ENCODE measurements at places on chromosomes 7 and 10.

- peak; percentile 73 for ATAC-seq
Observed at GRCh38 chr7:102152672-102153598, 133.7 kb upstream of the SH2B2 start.

- no peak for ATAC-seq
Observed at GRCh38 chr7:111853201-111853990, 291.1 kb upstream of the IMMP2L start.

DNA sequence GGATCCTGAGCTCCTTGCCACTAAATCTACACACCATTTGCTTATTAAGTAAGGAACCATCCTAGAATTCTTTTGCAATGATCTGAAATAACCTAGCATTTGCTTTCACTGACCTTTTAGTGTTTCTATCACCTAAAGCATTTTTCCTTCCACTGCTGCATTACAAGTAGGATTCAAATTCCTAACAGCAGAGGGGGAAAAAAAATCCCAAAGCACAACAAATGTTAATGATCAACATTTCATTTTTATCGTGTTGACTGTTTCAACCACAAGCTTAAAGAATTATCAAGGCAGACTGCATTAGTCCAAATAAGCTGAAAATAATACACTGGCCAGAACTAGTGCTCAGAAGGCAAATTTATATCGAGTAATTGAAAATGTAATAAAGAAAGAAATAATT is 174.7 kb upstream of the TCF7L2 start:
- ATAC-seq = no peak

GRCh38 chr7:103718482-103719061 is 270.9 kb downstream of the RELN start:
- ATAC-seq = no peak

DNA sequence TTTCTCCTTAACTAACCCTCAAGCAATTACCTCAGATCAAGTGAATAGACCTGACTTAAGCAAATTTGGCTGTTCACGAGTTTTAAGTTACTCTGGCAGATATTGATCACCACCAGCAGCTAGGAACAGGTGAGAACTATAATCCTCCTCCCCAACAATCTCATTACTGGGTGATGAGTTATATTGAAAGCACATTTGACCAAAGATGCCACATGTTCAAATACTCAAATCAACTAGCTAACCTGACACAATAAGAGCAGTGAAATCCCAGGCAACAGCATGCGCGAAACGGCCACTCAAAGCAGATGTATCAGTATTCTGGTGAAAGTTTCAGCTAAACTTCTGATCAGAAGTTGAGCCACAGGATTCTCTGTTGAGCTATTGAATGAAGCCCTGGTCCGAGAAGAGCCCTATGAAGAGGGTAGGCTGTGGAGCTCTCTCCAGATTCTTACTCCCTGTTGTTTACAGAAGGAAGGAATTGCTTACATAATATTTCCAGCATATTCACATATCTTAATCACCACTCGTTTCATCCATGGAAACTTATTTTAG is 52.6 kb downstream of the CAV1 start:
- ATAC-seq = no peak

DNA sequence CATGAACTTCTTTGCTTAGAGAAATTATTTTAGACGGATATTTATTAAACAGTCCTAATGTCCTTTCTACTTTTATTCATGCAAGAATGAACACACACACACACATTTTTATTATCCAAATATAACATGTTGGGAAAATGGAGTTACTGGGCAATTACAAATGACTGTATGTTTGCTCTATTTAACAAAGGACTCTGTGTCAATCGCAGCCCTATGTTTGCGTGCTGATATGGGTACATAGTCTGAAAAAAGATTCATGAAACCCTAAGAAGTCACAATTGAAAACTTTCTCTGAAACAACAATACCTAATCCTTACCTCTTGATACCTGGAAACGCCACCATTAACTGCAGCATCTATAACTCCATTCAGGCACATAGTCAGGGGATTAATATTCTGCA is 184.7 kb upstream of the IMMP2L start:
- no peak for ATAC-seq

- ATAC-seq = no peak
Observed at GRCh38 chr7:101596898-101597297, 32.2 kb downstream of the MYL10 start.

GRCh38 chr7:155526225-155526624 is 20.1 kb downstream of the CNPY1 start:
- ATAC-seq = no peak

All from gastroesophageal sphincter (tissue), 4 donors.